ENCODE measurements at places on chromosomes 7 and 10.
A peak's percentile ranks its signal among the peaks of the same experiment; 100 is the strongest.

GRCh38 chr10:104447331-104447730 is 93.7 kb downstream of the CFAP58 start:
- no peak for DNase-seq

- DNase-seq: no peak
Measured at GRCh38 chr7:70346844-70347462, 748.7 kb downstream of the AUTS2 start.

- DNase-seq: no peak
Measured at GRCh38 chr7:137446025-137446424, 102.5 kb upstream of the PTN start.

DNA sequence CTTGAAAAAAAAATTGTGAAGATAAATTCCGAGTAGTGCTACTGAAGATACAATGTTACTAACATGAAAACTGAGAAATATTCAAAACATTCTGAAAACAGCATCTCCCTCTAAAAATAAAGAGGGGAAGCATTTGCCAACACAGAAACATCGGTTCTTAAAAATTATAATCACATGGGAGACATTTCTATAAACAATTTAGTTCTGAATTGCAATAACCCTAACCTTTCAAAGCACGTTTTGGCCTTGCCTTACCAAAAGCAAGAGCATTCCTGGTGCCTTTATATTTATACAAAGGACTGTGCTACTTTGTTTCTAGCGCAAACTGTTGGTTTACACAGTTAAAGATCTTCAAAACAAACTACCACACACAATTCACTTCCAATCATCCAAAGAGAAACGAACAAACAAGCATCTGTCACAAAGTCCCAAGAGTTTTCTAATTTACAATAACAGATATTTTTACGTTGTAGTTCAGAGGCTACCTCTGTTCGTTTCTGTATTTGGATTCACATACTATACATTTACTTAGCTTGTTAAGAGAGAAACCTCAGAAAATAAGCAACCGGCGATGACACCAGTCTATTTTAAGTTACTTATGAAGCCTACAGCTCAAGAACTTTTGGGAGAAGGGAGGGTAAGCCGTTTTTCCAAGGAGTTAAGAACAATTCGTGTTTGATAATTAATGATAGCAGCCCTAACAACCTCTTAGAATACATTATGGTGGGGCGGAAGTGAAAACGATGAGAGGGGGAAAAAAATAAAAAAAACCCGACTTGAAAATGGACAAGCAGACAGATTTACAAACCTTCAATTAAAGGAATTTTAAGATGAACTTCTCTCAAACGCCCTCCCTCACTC is 1.3 kb downstream of the ABI1 start:
- DNase-seq: no peak

DNA sequence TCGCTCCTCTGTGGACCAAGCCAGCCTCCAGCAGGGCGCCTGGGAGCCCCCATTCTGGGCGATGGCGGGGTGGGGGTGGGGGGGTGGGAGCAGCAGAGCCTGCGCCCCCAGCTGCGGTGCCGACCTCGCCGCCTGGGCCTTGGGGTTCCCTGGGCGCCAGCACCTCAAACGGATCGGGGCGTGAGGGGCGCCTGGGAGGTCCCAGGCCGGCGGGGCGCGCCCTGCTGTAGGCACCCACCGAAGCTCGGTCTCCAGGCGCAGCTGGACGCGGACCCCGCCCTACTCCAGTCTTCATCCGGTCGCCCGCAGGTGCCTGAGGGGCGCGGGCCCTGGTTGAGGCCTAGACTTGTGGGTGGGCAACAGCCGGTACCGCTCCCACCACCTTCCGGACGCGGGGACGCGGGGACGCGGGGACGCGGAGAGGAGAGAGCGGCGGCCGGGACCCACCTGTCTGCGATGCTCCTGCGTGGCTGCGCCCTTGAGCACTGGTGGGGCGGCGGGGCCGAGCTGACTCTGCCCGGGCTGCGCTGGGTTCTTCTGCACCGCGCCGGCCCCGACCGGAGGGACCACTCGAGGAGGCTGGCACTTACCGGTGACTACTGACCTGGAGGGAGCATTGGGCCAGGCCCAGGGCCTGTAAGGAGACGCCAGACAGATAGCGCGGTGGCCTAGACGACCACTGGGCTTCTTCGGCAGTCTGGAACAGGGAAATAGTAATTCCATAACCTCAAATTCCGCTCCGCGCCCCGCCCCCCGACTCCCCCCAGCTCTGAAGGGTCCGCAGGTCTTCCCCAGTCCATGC is 5.5 kb upstream of the KCP start:
- DNase-seq: no peak

GRCh38 chr10:85901599-85901998 is 465.0 kb downstream of the GRID1 start:
- peak; percentile 21 for DNase-seq

DNA sequence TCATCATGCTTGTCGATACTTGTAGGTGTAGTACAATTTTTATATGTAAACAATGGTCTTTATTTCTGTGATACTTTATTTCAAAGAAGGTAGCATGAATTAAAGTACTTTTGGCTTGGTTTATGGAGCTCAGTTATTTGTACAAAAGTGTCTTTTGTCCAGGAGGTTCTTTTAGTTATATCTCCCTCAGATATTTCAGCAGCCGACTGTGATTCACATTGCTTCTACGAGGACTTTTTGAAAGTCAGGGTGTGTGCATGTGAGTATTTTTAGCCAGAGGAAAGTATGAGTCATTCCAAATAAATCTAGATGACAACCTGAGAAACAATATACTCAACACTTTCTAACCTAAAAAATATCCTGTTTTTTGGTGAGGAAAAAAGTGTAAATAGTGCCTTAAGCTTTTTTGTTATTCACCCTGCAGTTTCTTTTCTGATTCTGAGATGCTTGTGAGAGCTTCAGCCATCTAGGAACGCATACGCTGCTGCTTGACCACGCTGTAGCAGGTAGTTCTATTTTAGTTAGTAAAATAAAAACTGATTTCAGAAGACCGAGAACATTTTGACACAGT is 595 bp upstream of the SUN1 start:
- DNase-seq: peak; percentile 60

DNA sequence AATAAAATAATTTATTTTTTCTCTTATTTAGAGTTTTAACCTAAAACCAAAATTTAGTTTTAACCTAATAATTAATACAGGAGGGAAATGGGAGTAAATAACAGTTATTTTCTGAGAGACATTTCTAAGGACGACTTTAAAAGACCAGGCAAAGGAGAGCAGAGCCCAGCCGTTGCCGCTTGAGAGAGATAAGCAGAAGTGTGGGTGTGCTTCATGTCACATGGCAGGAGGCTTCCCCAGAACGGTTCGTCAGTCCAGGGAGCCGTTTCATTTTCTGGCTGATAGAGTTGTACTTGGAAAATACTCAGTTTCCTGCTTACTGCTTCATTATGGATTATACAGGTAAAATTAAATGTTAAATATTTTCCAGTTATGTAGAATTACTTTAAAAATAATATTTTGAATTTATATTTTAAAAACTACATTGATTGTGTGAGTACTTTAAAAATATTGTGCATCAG is 61.4 kb downstream of the ST7 start:
- peak; percentile 62 for DNase-seq

GRCh38 chr7:116122972-116123595 is 87.3 kb upstream of the TES start:
- peak; percentile 63 for DNase-seq

DNA sequence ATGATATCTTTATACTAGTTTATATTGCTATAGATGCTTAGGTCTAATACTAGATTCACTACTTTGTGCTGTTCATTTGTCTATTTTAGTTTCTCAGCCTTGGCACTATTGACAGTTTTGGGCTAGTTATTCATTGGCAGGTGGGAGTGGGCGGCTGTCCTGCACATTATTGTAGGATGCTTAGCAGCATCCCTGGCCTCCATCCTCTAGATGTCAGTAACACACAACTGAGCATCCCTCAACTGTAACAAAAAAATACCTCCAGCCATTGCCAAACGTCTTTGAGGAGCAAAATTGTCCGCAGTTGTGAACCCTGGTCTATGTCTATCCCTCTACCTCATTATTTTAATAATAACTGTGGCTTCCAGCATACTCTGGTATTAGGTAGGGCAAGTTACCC is 34.4 kb upstream of the PNLIP start:
- no peak for DNase-seq

- DNase-seq: no peak
Measured at GRCh38 chr7:130909881-130910672, 176.1 kb upstream of the KLF14 start.

GRCh38 chr7:137934941-137935883 is 66.7 kb downstream of the CREB3L2 start:
- DNase-seq: no peak

GRCh38 chr10:31116226-31116625 is 84.6 kb upstream of the ZNF438 start:
- DNase-seq: no peak

- peak; percentile 87 for DNase-seq
Measured at GRCh38 chr7:102836191-102836919, 76.4 kb upstream of the LRRC17 start.

- peak; percentile 84 for DNase-seq
Measured at GRCh38 chr10:130179640-130180039, 43.4 kb downstream of the GLRX3 start.

- DNase-seq: no peak
Measured at GRCh38 chr7:141731476-141732149, 6.5 kb upstream of the SSBP1 start.

DNA sequence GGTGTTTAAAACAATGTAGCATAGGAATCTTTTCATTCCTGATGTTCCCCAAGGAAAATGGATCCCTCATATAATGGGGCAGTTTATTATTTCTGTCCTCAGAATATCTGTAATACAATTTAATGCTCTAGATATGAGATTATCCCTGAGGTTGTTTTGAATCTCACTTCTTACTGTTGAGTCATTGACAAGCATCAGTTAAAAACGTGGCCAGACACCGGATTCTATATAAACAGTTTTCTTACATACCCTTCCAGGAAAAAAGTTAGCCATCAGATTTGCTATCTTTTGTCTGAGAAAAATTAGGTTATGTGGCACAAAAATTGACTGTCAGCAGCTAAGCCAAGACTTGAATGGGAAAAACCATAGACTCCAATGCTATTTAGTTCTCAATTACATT is 539.8 kb upstream of the CELF2 start:
- no peak for DNase-seq

- DNase-seq: no peak
Measured at GRCh38 chr7:129902788-129903422, 49.9 kb downstream of the UBE2H start.

DNA sequence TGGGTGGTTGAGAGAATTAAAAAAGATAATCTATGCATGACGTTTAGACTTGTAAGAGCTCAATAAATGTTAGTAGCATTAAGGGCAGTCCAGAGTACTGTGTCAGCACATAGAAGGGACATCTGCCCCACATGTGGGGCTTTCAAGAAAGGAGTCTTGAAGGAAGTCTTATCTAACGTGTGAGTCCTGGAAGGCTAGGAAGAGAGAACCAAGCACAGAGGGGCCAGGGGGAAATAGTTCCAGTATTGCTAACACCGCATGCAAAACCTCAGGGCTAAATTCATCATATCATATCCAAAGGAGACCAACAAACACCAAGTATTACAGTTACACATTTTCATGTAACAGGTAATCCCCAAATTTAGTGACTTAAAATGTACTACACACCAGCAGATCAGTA is 122.7 kb downstream of the AOAH start:
- DNase-seq: no peak

DNA sequence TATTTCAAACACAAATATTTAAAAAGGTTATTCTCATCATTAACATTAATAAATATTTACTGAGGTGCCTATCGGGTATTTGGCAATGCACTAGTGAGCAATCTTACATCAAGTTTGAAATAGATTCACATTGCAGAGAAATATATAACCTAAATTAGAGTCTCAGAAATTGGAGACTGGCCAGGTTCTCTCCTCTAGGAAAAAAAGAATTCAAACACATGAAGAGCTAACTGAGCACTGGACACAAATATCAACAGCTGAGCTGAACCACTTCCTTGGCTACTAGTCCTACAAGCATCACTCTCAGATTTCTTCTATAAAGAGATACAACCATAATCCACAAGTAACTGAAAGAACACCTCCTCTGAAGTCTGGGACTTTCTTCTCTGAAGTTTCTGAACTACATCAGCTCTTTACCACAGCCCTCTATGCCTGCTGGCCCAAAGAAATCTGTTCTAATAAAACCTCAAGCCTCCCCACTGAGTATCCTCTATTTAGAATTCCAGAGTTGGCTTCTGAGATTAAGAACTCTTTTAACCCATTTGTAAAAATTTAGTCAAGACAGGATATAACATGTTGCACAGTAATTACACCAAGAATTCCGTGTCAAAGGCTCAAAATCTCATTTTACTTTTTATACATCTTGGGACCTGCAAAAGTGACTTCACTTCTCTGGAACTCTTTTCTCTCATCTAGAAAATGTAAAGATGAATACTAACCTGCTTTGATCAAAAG is 45.2 kb downstream of the MTERF1 start:
- DNase-seq: peak; percentile 95

- no peak for DNase-seq
Measured at GRCh38 chr7:22204312-22204711, 152.6 kb downstream of the RAPGEF5 start.

GRCh38 chr7:80942261-80943041 is 23.6 kb upstream of the SEMA3C start:
- DNase-seq: peak; percentile 91

- DNase-seq: peak; percentile 35
Measured at GRCh38 chr7:15855525-15856109, 169.1 kb upstream of the MEOX2 start.

GRCh38 chr7:128660596-128660995 is 11.5 kb upstream of the GARIN1A start:
- no peak for DNase-seq

DNA sequence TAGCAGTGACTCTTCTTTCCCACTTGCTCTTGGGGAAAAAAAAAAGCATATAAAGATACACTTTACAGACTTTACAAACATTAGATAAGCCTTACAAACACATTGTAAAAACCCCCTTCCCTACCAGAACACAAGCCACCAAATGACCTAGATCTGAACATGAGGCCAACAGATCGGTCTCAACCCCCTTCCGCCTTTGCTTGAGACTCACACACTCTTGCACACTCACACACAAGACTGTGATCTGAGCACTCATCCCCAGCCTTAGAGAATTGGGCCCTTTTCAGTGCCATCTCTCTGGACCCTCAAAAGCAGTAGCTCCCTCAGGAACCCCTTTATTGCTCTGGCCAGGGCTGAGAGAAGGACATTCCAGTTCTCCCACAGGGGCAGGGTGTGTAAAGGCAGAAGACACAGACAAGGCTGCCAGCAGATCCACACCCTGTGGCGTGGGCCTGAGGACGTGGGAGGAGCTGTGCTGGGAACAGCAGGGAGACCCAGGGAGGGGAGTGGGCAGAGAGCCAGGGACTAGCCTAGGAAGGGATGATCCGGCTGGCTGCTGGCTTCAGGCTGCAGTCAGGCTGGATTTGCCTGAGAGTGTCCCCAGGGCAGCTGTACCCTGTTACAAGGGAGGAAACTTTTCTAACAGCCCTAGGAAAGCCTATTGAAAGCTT is 206.7 kb downstream of the KIAA1217 start:
- DNase-seq: peak; percentile 95

Measured in A673 (cell line).